ENCODE measurements at places on chromosomes 3 and 15.

DNA sequence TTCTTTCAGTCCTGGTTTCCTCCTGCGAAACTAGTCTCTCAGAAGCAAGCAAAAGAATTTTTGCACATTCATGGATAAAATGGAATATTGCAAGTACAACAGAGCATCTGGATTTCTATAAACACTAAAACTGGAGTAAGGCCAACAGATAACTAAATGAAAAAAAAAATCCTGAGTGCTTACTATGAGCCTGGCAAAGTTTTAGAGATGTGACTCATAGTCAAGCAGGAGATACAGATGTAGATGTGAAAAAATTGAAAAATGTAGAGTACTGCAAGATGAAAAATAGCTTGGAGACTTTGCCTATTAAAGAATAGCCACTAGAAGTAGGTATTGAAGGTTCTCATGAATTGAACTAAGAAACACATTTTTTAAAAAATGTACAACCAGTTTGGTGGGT is 397.4 kb downstream of the OTOL1 start:
- DNase-seq = no peak

- no peak for DNase-seq
Measured at GRCh38 chr15:95816591-95816990, 513.9 kb upstream of the NR2F2 start.

GRCh38 chr3:171994646-171995428 is 44.5 kb upstream of the FNDC3B start:
- no peak for DNase-seq

GRCh38 chr3:74575857-74576256 is 38.6 kb downstream of the CNTN3 start:
- DNase-seq = no peak

- DNase-seq = no peak
Measured at GRCh38 chr15:57235873-57236272, 140.4 kb upstream of the CGNL1 start.

DNA sequence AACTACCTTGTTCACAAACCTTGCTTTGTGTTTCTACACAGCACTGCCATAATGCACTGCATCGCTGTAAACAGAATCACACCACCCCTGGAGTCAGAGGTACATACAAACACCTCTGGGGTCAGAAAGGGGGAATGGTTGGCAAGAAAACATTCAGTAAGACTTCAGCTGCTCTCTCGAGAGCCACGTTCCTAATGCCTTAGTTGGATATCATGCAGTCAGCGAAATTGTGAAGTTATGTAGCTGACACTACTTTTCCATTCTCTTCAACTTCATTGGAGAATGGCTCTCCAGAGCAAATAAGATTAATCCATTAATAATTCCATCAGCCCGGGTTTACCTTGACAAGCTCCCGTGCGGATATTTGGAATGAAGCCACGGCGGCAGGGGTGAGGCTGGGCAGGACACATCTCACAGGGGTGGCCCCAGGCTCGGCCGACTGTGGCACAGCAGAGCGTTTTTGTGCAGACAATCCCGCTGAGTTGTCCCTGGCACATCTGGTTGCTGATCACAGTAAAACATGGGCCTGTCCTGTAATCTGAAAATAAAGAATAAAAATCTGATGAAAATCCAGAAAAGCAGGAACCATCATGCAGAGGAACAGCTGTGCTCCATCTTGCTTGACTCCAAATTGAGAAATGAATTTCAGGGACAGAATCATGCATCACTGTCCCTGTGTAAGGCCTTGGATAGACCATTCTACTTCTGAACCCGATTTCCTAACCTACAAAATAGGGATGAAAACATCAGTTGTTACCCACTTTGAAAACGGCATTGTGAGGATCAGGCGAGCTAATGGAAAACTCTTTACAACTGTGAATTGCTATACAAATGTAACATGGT is 108.0 kb downstream of the FBN1 start:
- DNase-seq = no peak

DNA sequence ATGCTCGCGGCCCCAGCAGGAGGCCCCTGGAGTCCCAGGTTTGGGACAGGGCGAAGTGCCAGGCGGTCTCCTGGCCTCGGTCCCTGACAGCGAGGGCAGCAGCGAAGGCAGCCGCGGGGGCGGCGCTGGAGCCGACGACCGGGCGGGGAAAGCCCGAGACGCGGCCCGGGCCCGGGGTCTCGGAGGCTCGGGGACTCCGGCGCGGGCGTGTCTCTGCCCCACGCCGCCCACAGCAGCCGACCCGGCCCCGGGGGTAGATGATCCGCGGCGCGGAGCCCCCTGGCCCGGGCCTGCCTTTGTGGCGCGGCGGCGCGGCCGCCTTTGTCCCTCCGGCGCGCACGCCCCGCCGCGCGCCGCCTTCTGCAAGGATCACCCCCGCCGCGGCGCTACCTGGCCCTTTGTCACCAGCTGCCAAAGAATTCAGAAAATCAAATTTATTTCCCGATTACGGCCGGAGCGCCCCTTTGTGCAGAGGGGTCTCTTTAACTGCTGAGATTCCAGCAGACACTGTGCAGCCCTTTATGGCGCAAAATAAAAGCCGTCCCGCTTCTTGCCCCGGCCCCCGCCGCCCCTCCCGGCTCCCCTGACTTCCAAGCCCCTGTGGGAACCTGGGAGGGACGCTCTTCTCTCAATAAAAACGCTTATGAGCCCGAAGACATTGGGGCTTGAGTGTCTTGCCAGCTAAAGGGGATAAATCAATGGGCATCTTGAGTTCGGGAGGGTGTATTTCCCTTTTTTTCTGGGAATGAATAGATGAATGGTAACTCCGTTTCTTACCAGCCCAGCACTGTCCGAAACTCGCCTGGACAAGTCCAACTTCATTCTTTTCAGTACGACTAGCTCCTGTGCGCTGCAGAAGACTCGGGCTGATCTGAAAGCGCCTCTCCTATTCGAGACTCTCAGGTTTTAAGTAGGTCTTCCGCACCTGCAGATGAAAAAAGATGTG is 68.4 kb downstream of the HES1 start:
- no peak for DNase-seq

DNA sequence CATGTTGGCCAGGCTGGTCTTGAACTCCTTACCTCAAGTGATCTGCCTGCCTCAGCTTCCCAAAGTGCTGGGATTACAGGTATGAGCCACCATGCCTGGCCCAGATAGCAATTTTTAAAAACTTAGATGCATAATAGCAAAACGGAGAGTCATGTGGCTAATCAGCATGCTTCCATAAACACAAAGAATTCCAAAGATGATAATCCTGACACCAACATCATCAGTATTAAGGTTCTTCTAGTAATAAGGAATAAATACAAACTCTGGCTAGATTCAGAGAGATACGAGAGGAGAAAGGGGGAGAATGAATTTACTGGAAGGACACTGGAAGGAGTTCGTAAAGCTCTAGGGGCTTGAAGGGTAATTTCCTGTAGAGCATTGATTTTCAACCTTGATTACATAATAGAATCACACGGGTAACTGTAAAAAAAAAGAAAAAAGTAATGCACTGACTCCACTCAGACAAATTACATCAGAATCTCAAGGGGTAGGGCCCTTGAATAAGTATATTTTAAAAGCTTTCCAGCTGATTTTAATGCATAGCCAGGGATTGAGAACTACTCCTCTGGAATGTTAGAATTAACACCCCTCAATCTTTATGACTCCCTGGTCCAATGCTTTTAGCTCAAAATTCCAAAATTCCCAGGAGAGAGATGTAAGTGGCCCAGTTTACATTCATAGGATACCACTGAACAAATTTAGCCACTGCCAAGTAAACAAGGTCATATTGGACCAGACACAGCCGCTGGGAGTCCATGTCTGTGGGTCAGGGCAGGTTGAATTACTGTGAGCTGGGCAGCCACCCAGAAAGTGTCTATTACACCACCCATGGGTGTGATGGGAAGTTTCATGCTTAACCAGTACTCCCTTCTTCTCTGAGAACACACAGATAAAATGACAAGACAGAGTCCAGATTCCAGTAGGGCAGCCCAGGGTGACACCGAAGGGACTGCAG is 243.9 kb downstream of the TBL1XR1 start:
- no peak for DNase-seq

DNA sequence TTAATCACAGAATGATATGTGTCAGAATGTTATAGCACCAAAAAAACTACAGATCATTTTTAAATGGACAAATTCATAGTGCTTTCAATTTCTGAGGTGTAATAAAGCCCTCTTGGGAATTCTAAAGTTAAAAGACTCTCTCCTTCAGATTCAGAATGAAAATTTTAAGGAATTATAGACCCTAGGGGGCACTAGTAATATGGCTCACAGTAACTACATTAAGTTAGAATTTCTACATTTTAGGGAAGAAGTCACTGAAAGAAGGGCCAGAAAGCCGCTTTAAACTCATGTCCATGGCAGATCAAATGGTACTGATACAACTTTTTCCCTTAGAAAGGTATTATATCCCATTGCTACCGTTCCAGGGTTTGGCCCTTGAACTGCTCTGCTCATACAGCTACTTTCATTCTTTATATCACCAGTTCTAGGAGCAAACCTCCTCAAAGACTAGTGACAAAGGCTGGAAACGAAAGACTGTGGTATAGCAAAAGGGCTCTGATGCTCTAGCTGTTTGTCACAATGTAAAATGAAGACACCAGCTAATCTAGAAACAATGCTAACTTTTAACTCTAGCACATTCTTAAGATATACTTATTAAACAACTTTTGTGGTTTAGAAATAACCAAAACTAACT is 18.1 kb downstream of the DAZL start:
- DNase-seq = no peak

- DNase-seq = no peak
Measured at GRCh38 chr3:11155341-11156025, 1.2 kb downstream of the HRH1 start.

- no peak for DNase-seq
Measured at GRCh38 chr3:14252321-14253021, 73.9 kb downstream of the LSM3 start.

DNA sequence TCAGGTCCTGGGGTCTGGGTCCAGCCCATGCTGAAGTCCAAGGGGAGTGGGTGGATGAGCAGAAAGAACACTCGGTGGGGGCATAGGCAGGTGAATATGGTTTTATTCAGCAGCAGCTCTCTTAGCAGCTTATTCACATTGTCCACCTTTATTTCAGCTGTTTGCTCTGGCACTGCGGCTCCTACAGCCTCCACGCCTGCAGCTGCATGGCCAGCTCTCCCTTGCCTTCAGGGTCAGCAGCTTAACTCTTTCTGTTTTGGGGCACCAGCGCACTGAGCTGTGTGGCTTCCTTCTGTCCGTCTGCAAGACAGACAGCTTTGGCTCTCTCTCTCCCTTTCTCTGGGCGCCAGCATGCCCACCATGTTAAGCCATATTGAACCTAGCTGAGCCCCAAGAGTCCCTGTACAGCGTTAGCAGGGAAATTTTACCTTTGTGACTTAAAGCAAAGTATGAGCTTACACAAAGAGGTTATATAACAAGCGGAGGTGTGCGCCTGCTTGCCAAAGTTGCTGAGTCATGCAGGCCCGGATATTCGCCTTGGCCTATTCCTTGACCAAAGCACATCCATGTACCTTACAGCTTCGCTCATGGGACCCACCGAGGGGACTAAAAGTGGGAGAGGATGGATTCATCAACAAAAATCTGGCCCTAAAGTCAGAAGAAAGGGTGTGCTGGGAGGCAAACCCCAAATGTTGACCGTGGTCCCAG is 170.1 kb upstream of the PFN2 start:
- DNase-seq = no peak

GRCh38 chr3:9137676-9138075 is 111.8 kb downstream of the SRGAP3 start:
- no peak for DNase-seq

DNA sequence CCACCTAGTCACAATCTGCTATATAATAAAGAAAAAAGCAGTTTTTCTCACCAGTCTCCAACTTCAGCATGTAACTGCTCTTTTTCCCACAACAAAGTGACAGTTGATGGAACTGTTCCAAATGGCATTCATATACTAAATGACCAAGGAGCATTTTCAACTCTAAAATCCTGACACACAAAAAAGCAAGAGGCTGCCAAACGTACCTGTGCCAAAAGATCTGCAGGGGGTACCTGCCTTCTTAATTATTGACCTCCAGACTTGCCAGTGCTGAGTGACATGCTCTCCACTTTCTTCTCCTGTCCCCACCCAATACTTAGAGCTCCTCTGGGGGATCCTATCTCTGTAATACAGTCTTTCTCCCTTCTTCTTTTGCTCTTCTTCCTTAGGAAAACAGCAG is 18.0 kb downstream of the ZBED2 start:
- no peak for DNase-seq

- DNase-seq = no peak
Measured at GRCh38 chr3:183375337-183375736, 53.1 kb downstream of the MCF2L2 start.

- no peak for DNase-seq
Measured at GRCh38 chr15:76648732-76649444, 256.3 kb downstream of the SCAPER start.

DNA sequence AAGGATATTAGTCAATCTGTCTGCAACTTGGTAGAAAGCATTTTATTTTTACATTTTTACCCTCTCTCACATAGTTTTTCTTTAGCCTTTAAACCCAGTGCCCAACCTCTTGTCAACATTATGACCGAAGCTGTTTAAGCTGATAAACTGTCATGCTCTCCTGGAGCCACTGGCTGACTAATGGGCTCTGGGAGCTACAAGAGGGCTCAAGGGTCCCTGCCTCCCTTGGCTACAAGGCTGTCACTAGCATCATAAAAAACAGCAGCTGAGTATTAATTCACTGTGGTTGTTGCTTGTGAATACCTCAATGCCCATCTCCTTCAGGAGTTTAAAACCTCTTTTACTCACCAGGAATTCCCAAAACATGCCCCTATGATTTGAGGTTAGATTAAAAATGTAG is 237.9 kb downstream of the ZMAT3 start:
- DNase-seq = no peak

- no peak for DNase-seq
Measured at GRCh38 chr3:129837065-129837642, 56.4 kb downstream of the TMCC1 start.

- DNase-seq = no peak
Measured at GRCh38 chr3:141255137-141255845, 23.7 kb downstream of the PXYLP1 start.

DNA sequence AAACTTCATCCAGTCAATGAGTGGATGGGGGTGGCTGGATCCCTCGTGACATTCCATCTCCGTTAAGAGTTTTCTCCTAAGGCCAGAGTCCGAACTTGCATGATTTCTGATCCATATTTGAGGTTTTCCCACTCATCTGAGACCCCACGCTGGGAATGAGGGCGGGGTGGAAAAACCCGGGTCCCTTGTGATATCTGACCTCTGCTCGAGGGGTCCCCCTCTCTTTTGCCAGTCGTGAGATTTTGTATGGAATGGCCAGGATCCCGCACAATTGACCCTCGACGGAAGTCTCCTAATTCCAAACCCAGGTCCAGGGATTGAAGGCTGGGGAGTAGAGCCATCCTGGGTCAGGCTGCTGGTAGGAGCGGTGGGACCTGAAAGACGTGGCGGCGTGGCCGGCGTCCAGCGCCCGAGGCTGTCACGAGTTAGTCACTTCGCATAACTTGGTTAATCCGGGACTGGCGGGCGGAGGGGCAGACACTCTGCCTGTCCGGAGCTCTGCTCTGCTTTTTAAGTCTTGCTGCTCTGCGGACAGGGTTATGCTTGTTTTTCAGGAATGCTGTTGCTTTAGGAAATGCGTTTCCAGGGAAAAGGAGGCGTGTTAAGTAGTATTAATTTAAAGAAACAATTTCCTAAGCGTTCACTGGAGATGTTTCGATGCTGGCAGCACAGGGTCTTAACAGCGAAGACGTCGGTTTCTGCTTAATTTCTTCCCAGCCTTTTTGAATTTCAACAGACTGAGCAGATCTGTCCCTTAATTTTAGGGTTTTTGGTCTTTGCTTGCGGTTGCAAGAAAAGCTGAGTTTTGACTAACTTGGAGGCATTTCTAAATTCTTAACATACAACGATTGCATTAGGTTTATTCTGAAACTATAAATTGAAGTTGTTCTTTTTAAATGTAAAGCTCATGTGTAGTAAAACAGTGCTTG is 69.7 kb upstream of the LRRFIP2 start:
- no peak for DNase-seq

Data from stimulated activated CD4-positive, alpha-beta T cell treated with anti-CD3 and anti-CD28 coated beads, Interleukin-1b, Interleukin-23, amount 100 ng/mL, for 1 hour (primary cell).